Stimulated activated CD4-positive, alpha-beta T cell treated with anti-CD3 and anti-CD28 coated beads, Interleukin-2, amount 100 ng/mL, for 48 hours (primary cell): ENCODE measurements at places on chromosomes 7 and 10.

DNA sequence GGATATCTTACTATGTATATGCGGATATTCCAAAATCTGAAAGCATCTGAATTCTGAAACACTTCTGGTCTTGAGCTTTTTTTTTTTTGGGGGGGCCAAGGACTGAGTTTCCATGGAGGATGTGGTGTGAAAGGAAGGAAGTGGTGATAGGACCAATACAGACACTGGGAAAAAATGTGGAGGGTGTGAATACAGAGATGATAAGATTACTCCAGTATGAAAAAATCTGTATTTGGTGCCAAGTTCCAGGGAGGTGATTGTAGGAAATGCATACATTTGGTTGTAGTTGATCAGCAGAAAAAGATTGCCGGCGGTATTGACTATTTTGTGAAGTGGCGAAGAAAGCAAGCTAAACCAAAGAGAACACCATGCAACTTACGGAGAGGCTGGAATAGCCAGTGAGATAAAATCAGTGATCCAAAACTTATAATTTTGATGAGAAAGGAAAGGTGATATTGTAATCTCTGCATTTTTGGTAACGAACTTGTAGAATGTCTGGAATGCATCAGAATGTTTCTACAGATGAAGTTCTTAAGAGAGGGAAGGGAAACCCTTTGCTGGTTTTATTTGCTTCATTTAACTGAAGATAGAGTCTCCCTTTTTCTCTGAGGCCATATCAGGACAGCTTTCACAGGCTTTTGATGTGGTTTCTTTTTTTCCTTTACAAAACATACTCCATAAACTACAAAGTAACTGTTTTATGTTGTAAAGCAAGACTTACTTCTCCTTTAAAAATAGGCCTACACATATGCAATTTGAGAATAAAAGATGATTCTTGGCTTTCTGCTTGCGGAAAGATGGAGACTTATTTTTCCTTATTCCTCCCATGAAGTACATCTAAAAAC lies 6.0 kb downstream of the WDR37 start:
- no peak for DNase-seq

- DNase-seq = no peak
Observed at GRCh38 chr10:9579110-9579705, 1438.5 kb upstream of the CELF2 start.

- DNase-seq = peak; percentile 74
Observed at GRCh38 chr7:1940402-1940786, 270.3 kb downstream of the ELFN1 start.

DNA sequence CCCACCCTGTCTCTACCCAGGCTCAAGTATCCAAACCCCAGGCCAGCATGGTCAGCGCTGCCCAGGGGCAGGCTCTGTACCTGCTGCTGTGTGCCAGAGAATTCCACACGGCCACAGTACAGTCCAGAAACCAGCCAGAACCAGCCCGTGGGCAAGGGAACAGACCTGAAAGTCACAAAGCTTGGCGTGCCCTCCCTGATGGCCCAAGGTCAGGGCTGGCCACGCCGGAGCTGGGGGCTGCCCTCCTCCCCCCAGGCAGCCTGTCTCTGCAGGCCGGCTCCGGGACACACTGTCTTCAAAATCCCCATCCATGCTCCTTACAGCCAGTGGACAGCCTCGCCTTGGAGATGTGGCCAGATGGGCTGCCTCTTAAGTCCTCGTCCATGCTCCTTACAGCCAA lies 78.4 kb downstream of the CTBP2 start:
- no peak for DNase-seq

DNA sequence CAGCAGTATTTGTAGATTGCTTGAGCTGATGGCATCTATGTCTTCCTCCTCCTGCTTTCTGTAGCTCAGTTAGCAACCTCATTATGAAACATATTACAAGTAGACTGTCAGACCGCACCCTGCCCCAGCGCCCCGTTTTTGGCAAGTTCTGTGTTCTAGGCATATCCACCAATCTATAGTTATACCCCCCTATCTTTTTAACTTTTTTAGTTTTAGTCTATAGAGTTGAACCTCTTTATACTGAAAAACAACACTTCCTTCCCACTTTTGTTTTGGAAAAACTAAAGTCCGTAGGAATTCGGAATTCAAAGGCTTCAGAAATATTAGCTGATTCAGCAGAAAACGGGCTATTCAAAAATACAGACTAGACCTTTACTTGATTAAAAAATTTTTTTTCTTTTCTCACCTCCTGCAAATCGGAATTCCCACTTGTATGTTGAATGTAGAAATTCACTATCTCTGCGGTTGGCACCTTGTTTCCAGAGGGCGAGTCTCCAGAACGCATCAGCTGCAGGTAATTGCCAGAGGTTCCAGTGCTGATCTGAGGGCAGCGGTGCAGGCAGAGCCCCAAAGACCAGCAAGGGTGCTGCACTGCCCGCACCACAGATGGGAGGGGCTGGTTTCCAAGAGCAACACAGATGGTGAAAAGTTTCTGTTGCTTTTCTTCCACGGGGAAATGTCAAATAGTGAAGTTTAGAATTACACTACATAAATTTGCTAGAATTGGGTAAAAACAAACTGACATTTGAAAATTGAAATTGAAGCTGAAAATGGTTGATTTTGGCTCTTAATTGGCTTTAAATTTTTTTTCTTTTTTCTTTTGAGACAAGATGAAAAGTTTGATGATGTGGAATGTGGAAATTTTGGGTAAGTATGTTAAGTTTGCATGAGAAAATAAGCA lies 2.2 kb upstream of the FZD8 start:
- no peak for DNase-seq

DNA sequence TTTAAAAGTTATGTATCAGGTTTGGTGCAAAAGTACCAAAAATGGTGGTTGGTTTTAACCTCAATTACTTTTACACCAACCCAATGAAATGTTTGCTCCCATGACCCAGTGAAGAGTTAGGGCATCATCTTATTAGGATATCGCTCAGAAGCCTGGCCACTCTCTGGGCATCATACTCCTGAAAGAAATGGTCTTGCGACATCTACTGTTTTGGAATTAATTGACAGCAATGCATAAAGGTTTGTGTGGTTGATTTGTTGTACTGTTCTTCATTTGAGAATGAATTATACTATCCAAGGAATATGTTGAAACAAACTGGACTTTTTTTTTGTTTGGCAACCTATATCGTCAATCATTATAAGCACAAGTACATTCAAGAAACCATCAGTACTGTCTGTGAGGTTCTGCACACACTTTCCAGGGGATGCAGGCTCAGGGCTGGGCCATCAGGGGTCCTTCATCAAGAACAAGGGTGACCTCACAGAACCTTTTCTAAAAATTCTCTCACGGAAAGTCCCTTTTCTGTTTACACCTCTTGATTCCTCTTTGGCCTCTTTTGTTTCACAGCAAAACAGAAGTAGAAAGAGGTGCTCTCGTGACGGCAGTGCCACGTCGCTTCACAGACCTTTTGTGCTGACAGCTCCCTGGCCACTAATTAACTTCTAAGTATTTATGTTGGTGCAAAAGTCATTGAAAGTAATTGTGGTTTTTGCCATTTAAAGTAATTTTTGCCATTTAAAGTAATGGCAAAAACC lies 117.2 kb upstream of the KLF6 start:
- DNase-seq = no peak

- no peak for DNase-seq
Observed at GRCh38 chr7:14766747-14767146, 135.8 kb downstream of the DGKB start.

DNA sequence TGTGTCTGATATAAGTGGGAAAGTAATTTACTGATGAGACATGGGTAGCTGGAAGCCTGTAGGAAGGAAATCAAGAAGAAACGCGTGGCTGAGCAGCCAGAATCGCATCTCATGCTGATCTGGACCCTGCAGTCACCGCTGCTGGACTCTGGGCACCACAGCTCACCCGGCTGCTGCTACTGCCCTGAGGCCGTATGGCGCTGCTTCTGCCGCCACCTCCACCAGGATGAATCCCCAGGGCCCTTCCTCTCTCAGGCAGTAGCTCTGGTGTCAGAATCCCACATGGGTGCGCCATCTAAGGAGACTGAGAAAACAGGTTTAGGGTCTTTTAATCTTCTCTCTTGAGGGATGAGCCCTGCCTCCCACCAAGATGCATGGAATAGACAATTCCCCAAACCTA lies 70.3 kb upstream of the AGK start:
- DNase-seq = no peak

- no peak for DNase-seq
Observed at GRCh38 chr10:35854661-35855060, 212.6 kb upstream of the FZD8 start.

GRCh38 chr7:107078517-107078966 lies 34.0 kb downstream of the PRKAR2B start:
- no peak for DNase-seq

DNA sequence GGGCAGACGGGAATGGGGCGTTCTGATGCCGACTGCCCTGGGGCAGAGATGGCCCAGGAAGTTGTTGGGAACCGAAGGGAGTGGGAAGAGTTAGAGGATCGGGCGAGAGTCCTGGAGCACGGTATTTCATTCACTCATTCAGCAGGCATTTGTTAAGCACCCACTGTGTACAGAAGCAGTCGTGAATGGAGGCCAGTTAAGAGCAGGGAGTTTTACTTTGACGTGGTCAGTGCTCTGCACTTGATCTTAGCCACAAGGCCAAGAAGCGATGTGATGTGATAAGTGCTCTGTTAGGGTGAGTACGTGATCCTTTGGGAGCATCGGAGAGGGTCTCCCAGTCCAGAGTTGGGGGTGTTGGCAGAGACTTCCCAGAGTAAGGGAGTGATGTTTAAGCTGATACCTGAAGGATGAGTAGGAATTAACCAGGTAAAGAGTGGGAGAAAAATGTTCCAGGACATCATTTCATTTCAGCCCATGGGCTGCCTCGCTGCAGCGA lies 890 bp downstream of the ZFYVE27 start:
- DNase-seq = no peak

GRCh38 chr7:92634924-92635519 lies 44.8 kb upstream of the FAM133B start:
- DNase-seq = no peak

GRCh38 chr7:101594790-101595189 lies 34.3 kb downstream of the MYL10 start:
- DNase-seq = no peak

GRCh38 chr7:27917119-27917518 lies 177.2 kb downstream of the TAX1BP1 start:
- DNase-seq = no peak

DNA sequence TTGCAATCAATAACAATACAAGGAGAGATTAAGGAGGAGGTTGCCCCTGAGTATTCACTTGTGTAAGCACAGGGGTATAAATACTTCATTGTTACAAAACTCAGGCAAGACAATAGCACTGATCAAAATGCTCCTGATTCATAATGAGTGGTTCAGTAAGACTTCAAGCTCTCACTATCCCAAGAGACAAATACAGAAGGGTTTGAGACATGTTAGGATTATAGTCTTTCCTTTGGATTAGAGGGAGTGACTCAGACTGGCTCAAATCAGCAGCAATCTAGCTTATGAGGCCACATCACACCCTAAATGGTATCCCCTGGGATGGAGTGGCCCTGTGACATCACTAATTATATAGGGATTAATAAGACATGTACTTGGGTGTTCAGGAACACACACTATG lies 167.2 kb upstream of the HGF start:
- DNase-seq = no peak

DNA sequence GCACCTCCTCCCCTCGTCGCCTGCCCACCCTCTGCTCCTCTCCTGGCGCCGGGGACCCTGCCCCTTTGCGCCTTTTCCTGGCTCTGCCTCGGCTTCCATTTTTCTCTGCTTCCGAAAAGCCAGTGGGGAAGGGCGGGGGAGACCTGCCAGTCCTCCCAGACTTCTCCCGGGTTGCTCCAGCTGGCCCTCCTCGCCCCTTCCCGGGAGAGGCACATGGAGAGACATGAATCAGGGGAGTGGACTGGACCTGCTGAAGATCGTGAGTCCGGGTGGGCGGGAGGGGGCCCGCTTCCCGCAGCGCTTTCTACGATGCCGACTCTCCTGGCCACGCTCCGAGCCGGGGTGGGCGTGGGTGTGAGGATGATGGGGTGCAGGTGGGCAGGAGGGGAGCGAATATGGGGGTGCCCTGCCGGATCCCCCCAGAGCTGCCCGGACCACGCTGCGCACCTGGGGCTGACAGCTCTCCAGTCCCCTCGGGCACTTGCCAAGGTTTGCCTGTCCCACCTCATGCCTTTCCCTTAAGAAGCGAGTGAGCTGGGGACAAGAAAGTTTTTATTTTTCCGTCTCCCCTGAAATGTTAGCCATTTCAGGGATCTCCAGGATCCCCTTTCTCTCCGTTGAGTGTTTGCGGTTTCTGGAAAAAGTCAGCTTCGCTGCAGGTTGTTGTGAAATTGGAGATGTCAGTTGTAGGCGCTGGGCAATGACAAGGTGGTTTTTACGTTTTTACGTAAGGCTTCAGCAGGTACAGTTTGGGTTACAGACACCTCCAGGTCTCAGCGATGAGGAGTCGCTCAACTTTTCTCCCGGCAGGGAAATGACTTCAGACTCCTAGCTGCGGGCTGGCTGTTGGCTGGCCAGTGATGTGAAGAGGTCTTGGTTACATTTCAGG lies 977 bp downstream of the CACNB2 start:
- no peak for DNase-seq

- DNase-seq = no peak
Observed at GRCh38 chr7:148031811-148032210, 558.8 kb upstream of the C7orf33 start.

- DNase-seq = no peak
Observed at GRCh38 chr10:51685768-51686167, 13.6 kb downstream of the CSTF2T start.

- DNase-seq = no peak
Observed at GRCh38 chr7:36048141-36048901, 104.7 kb upstream of the EEPD1 start.

- DNase-seq = no peak
Observed at GRCh38 chr7:94972296-94972695, 64.9 kb downstream of the PPP1R9A start.

DNA sequence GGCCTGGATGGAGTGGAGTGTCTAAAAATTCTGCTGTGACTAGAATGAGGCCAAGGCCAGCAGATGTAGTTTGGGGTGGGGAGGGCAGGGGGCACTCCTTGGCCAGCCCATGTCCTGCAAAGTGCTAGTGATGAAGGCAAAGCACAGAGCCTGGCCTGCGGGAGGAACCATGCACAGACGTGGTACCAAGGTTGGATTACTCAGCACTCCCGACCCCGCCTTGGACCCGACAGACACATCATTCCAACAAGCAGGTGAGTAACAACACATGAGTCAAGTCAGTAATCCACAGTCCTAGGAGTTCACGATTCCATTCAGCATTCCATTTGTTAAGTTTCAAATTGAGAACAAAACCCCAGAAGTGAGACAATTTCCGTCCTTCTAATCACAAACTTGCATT lies 317.3 kb downstream of the TCERG1L start:
- DNase-seq = no peak

DNA sequence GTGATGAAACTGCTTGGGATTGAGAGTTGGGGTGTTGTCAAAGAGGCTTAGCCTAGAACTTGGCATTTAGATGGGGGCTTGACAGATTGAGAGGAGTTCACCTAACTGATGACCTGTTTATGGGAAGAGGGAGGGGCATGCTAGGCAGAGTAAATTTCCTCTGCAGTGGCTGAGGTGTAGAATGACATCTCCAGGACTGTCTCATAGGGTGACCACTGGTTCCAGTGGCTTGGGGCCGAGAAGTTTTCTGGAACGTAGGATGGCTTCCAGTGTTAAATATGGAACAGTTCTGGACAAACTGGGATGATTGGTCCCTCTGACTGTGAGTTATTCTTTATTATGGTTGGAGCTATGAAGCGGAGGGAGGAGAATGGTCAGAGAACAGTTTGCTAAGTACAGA lies 186.4 kb downstream of the PLXDC2 start:
- no peak for DNase-seq

GRCh38 chr7:151895008-151895630 lies 18.2 kb upstream of the PRKAG2 start:
- DNase-seq = no peak

GRCh38 chr7:67505449-67505848 lies 508.8 kb downstream of the TYW1 start:
- no peak for DNase-seq
